Body of pancreas (tissue), 4 donors: ENCODE measurements at places on chromosomes 7 and 10. TPM values are rescaled to one million over a fixed set of nuclear protein-coding genes. Genes with fewer than 3 reads are reported as not detected.

DNA sequence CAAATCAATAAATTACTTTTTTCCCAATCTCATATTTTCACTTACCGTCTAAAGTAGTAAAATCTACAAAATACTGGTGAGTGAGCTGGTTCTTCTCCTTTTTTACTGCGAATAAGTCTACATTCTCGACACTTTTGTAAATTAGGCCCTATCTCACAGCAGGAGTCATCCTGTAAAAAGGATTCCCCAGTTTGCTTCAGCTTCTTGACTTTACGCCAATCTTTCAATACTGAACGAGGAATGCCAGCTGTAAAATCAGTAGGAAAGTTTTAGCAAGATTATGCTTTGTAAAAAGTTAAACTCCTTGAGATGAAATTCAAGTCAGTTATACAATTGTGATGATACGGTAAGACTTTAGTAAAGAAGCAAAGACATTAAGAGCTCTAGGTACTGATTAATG lies 67.3 kb downstream of the NRBF2 start:
- H3K27me3 ChIP-seq: no peaks in the 10 kb centered on the region
- no peaks in the 10 kb centered on the region for H3K4me1 ChIP-seq
- DNase-seq: no peak
- no peak overlapping the region for H3K27ac ChIP-seq
- peaks cover 3% of the 10 kb centered on the region for H3K36me3 ChIP-seq

- no peaks in the 10 kb centered on the region for H3K36me3 ChIP-seq
- no peak overlapping the region for H3K4me3 ChIP-seq
- no peak overlapping the region for H3K27ac ChIP-seq
- H3K27me3 ChIP-seq: no peaks in the 10 kb centered on the region
- no peak for DNase-seq
Observed at GRCh38 chr10:72024596-72024995, 60.4 kb downstream of the CHST3 start.

- no peaks in the 10 kb centered on the region for H3K36me3 ChIP-seq
- H3K4me3 ChIP-seq: no peak overlapping the region
- DNase-seq: no peak
- H3K27ac ChIP-seq: no peak overlapping the region
- H3K27me3 ChIP-seq: no peaks in the 10 kb centered on the region
- no peaks in the 10 kb centered on the region for H3K4me1 ChIP-seq
Observed at GRCh38 chr7:13036256-13036780, 348.9 kb downstream of the ARL4A start.

- H3K36me3 ChIP-seq: no peaks in the 10 kb centered on the region
- peak overlapping the region; percentile 17 for H3K4me3 ChIP-seq
- H3K27me3 ChIP-seq: no peaks in the 10 kb centered on the region
- peaks cover 14% of the 10 kb centered on the region for H3K4me1 ChIP-seq
Observed at GRCh38 chr10:84193846-84194423, 402 bp upstream of the CDHR1 start.

GRCh38 chr10:101568054-101568745 lies 19.9 kb downstream of the POLL start:
- H3K27ac ChIP-seq: no peak overlapping the region
- no peaks in the 10 kb centered on the region for H3K36me3 ChIP-seq
- peaks cover 26% of the 10 kb centered on the region for H3K4me1 ChIP-seq
- H3K4me3 ChIP-seq: no peak overlapping the region
- H3K27me3 ChIP-seq: peaks cover 21% of the 10 kb centered on the region

Gene DRGX
- not detected for total RNA-seq
